Body of pancreas (tissue), 4 donors: ENCODE measurements at places on chromosomes 3 and 15. TPM values are rescaled to one million over a fixed set of nuclear protein-coding genes. Genes with fewer than 3 reads are reported as not detected.

- H3K36me3 ChIP-seq, result no peaks in the 10 kb centered on the region
- peak within 1 kb of the TSS; percentile 45 for H3K27ac ChIP-seq
- DNase-seq, result peak; percentile 54
- peaks cover 25% of the 10 kb centered on the region for H3K4me1 ChIP-seq
- H3K4me3 ChIP-seq, result no peak within 1 kb of the TSS
Measured at GRCh38 chr3:50340448-50341329, at the start of gene RASSF1. Gene RASSF1 (minus strand): TSS chr3:50340836. CDS start chr3:50340805, 31 bp downstream.

- no peak overlapping the region for H3K4me3 ChIP-seq
- DNase-seq, result no peak
- H3K4me1 ChIP-seq, result no peaks in the 10 kb centered on the region
- no peak overlapping the region for H3K27ac ChIP-seq
Measured at GRCh38 chr3:13539292-13539638, 9.7 kb upstream of the FBLN2 start.

- no peak overlapping the region for H3K27ac ChIP-seq
- no peak overlapping the region for H3K4me3 ChIP-seq
- H3K36me3 ChIP-seq, result no peaks in the 10 kb centered on the region
Measured at GRCh38 chr15:39183164-39183881, 397.6 kb upstream of the THBS1 start.

Gene CCDC39
- 0.66 TPM for total RNA-seq

Gene CCR5
- 0.78 TPM for total RNA-seq
